ENCODE measurements at places on chromosomes 3 and 15.

- H3K36me3 ChIP-seq, result no peaks in the 10 kb centered on the region
- no peaks in the 10 kb centered on the region for H3K27me3 ChIP-seq
- DNase-seq, result no peak
- H3K27ac ChIP-seq, result no peak overlapping the region
- no peaks in the 10 kb centered on the region for H3K4me1 ChIP-seq
- H3K4me3 ChIP-seq, result no peak overlapping the region
These were observed 164.6 kb upstream of the ICE2 start for GRCh38 chr15:60643555-60643954.

- no peaks in the 10 kb centered on the region for H3K4me1 ChIP-seq
- no peak overlapping the region for H3K27ac ChIP-seq
- H3K27me3 ChIP-seq, result peaks cover 7% of the 10 kb centered on the region
- H3K4me3 ChIP-seq, result no peak overlapping the region
These were observed 75.3 kb downstream of the ST8SIA2 start for GRCh38 chr15:92468991-92469390.

DNA sequence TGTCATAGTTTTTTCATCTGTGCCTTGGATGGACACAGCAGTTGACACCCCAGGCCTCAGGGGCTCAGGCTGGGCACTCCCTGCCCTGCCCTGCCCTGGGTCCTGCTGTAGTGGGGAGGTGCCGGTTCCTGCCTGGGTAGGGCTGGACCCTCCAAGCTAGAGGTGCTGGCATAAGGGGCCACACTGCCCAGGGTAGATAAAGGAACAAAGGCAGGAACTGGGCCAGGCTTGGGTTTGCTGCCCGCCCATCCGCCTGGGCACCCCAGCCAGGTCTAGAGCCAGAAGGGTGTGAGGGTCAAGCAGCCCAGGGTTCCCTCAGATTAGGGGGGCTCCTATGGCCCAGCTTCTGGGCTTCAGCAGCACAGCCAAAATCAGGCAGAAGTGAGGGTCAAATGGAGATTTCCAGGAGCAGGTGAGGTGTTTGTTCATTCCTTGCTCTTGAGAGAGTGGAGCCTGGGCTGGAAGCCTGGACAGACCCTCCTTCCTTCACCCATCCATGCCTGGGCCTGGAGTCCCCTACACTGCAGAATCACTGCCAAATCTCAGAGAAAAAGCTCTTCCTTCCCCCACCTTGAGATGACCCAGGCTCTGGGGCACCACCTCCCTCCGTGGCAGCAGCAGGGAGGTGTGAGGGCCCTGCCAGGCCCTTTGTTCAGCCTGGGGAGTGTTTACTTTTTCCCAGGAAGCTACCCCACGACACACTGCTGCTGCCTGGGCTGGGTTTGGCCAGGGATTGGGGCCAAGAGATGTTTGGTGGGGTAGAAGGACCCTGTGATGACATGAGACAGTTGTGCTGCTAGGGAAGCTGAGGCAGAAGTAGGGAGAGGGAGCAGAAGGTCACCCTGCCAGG is 7.1 kb downstream of the SEMA3F start:
- H3K27ac ChIP-seq, result no peak overlapping the region
- H3K4me1 ChIP-seq, result no peaks in the 10 kb centered on the region
- H3K36me3 ChIP-seq, result no peaks in the 10 kb centered on the region
- H3K27me3 ChIP-seq, result peaks cover 24% of the 10 kb centered on the region

GRCh38 chr3:114336857-114337256 is 43.0 kb downstream of the TIGIT start:
- peaks cover 10% of the 10 kb centered on the region for H3K36me3 ChIP-seq
- H3K27ac ChIP-seq, result peak overlapping the region; percentile 71
- no peaks in the 10 kb centered on the region for H3K27me3 ChIP-seq
- peaks cover 18% of the 10 kb centered on the region for H3K4me1 ChIP-seq
